Activated CD4-positive, alpha-beta memory T cell treated with anti-CD3 and anti-CD28 coated beads for 36 hours (primary cell): ENCODE measurements at places on chromosomes 16 and 17. TPM values are rescaled to one million over a fixed set of nuclear protein-coding genes. Genes with fewer than 3 reads are reported as not detected.

The HOXB5 gene
- total RNA-seq: not detected

The GINS3 gene
- total RNA-seq: 14.0 TPM

The KRTAP1-5 gene
- total RNA-seq: not detected

The IL17C gene
- total RNA-seq: 0.22 TPM

The RABEP1 gene
- 60.7 TPM for total RNA-seq

The NPIPA5 gene
- total RNA-seq: 14.9 TPM

The NDUFAB1 gene
- 153 TPM for total RNA-seq

The RRAD gene
- 0.65 TPM for total RNA-seq

The WFIKKN1 gene
- 0.05 TPM for total RNA-seq

The ATP1B2 gene
- 0.26 TPM for total RNA-seq

The TBC1D3C gene
- not detected for total RNA-seq

The CD2BP2 gene
- total RNA-seq: 61.4 TPM

The YPEL2 gene
- total RNA-seq: 9.4 TPM

The TIGD7 gene
- 3.3 TPM for total RNA-seq

The NOXO1 gene
- total RNA-seq: not detected

The ACE gene
- total RNA-seq: 2.6 TPM

The OR1A1 gene
- total RNA-seq: not detected

The MEIOC gene
- total RNA-seq: 0.33 TPM

The METTL9 gene
- 104 TPM for total RNA-seq

The ZSCAN10 gene
- not detected for total RNA-seq

GRCh38 chr16:87216841-87217275, 100.3 kb downstream of the C16orf95 start:
- DNase-seq: no peak

GRCh38 chr16:50246299-50247122, 19.8 kb upstream of the ADCY7 start:
- DNase-seq: peak; percentile 30

DNA sequence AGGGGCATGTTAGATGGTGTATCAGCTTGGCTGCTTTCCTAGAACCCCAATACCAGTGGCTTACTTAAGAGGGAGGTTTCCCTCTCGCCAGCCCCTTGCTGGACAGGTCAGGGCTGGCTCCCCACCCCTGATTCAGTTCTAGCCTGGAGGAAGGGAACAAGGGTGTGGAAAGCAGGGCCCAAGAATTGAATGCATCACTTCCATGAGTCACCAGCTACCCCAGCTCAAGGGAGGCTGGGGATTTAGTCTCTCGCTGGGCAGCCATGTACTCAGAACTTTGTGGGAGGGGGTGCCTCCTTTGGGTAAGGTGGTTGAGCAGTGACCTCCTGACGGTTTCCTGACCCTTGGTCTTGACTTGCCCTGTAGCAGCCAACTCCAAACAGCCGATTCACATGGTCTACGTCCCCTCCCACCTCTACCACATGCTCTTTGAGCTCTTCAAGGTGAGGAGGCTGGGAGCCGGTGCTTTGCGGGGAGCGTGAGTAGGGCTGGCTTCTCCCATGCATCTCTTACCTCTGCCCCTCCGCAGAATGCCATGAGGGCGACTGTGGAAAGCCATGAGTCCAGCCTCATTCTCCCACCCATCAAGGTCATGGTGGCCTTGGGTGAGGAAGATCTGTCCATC, 12.8 kb downstream of the PDK2 start:
- DNase-seq: no peak

DNA sequence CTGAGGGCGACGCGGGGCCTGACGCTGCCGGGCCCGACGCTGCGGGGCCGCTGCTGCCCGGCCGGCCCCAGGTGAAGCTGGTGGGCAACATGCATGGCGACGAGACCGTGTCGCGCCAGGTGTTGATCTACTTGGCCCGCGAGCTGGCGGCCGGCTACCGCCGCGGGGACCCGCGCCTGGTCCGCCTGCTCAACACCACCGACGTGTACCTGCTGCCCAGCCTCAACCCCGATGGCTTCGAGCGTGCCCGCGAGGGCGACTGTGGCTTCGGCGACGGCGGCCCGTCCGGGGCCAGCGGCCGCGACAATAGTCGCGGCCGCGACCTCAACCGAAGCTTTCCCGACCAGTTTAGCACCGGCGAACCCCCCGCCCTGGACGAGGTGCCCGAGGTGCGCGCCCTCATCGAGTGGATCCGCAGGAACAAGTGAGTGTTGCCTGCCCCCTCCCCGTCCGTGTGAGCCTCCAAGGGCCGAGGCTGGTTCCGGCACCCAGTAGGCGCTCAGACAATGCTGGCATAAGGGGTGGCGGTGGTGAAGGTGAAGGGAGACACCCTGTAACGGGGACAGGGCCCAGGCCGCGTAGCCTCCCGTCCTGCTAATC, 676 bp downstream of the CPD start:
- DNase-seq: peak; percentile 46

DNA sequence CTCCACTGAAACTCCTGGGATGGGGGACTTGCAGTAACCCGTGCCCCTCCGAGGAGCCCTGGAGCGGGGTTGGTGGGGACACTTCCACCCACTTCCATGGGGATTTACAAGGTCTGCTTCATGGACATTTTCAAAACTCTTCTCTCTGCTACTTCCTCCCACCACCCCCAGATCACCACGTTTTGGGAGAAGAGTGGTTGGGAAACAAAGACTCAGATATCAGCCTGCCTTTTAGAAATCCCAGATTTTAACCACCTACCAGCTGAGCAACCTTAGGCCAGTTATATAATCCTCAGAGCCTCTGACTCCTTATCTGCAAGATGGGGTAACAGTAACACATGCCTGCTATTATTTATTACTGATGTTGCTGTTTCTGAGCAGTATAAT, 184.8 kb downstream of the CCDC182 start:
- DNase-seq: no peak

GRCh38 chr17:59725691-59726090, 18.2 kb downstream of the VMP1 start:
- no peak for DNase-seq

GRCh38 chr16:27725236-27726000, 175.5 kb downstream of the KATNIP start:
- DNase-seq: no peak

- DNase-seq: no peak
Measured at GRCh38 chr17:10210151-10210574, 11.8 kb upstream of the GAS7 start.

- no peak for DNase-seq
Measured at GRCh38 chr16:88778271-88778525, 6.8 kb downstream of the PIEZO1 start.

DNA sequence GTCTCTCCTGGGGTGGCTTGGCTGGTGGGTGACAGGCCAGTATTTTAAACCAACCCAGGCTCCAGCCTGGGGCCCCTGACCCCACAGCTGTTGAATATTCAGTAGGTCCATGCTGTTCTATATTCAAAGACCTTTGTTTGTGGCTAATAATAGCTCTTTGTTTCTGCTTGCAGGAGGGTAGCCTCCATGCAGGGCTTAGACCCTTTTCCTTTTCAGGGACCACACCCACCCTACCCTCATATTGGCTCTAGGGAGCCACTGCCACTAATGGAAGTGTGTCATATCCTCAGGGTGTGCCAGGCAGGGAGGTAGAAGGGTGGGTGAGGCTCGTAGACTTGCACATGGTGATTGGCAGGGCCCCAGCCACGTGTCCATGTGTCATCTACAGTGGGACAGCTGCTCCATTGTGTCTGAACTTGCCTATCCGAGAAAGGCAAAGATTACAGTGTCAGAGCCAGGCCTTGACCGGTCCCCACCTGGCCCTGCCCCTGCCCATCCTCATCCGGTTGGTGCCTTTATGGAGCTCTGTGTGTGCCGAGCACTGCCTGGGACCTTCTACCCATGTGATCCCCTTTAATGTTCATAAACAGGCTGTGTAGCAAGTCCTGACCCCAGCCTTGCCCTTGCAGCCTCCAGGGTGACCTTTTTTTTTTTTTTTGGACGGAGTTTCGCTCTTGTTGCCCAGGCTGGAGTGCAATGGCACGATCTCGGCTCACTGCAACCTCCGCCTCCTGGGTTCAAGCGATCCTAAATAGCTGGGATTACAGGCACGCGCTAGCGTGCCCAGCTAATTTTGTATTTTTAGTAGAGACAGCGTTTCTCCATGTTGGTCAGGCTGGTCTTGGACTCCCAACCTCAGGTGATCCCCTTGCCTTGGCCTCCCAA, 22.1 kb downstream of the TMC7 start:
- no peak for DNase-seq

- DNase-seq: no peak
Measured at GRCh38 chr17:80428796-80429195, 13.8 kb downstream of the ENDOV start.

- no peak for DNase-seq
Measured at GRCh38 chr17:27408891-27409290, 47.4 kb upstream of the KSR1 start.

- DNase-seq: no peak
Measured at GRCh38 chr17:15261258-15261801, 3.8 kb downstream of the PMP22 start.

- DNase-seq: no peak
Measured at GRCh38 chr16:5206331-5206990, 108.9 kb upstream of the EEF2KMT start.

DNA sequence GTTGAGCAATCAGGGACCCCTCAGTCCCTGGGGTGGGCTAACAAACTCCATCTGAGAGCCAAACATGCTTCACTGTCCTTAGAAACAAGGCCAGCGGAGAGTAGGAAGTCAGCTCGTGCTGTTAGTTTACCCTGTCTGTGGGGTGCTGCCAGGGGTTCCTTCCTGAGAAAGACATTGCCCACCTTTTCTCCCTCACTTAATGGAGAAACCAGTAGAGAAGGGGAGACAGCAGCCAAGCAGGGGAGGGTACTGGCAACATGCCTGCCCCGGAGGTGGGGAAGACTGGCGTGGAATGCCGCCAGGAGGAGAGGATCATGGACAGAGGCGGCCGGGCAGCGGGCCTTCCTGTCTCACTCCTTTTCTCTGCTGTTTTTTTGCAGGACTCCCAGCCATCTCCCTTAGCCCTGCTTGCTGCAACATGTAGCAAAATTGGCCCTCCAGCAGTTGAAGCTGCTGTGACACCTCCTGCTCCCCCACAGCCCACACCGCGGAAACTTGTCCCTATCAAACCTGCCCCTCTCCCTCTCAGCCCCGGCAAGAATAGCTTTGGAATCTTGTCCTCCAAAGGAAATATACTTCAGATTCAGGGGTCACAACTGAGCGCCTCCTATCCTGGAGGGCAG, 19.9 kb downstream of the SP2 start:
- DNase-seq: no peak

DNA sequence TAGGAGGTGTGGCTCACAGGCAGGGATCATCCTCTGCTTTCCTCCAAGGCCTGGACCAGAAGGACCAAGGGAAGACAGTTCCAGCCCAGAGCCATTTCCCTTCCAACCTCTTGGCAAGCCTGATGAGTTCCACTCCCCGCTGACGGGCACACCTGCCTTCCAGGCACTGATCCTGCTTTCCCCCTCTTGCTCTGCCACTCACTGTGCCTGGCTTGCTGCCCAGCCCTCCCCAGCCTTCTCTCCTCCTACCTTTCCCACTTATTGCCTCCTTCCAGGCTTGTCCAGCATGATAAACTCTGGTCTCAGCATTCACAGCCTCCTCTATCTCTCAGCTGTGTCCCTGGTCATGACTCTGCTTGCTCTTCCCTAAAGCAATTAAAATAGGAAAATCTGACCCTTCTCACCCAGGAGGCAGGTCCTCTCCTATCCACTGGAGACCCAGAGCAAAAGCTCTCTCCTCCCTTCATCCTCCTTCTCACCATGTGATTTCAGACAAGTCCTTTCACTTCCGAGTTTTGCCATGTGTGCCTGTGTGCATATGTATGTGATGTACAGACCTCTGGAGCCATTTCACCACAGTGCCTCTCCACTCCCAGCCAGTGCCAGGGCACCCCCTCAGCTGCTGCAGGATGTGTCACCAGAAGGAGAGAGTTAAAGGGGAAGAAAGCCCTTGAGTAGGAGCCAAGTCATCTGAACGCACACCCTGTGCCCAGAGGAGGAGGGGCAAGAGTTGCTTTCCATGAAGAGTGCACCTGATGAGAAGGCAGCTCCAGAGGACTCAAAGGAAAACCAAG, 13.4 kb upstream of the TMEM170A start:
- DNase-seq: no peak

DNA sequence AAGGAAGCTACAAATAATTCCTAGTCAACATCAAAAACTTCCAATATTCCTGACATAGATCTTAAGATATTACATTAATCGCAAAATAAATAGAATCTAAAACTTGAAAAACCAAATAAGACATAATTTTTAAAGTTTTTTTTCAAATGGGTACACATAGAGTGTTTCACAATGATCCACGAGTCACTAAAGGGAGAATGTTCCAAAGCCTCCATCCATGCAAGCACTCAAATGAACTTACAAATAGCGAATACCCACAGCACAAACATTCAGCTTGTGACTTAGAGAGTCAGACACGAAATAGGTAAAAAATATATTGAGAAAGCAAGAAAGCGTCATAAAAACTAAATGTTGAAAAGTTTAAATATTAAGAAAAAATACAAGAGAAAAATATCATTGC, 65.7 kb downstream of the CEP112 start:
- no peak for DNase-seq

- no peak for DNase-seq
Measured at GRCh38 chr16:66858740-66859396, 14.7 kb downstream of the CA7 start.
